ENCODE measurements at places on chromosomes 7 and 10.

DNA sequence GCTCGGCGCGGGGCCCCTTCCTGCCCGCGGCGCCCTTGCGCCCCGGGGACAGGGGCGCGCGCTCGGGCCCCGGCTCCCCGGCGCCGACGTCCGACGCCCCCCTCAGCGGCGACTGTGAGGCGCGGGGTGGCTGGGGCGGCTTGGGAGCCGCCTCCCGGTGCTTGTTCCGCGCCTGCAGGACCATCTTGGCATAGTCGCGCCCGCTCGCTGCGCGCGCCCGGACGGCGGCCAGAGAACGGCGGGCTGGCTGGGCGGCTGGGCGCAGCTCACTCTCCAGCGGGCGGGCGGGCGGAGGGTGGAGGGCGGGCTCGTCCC, at the start of gene DPY19L1:
TSS of gene DPY19L1 (minus strand) at position 275 of the 315 bp plus-strand sequence. CDS start at position 184, 91 bp downstream.
- DNase-seq: no peak

- no peak for DNase-seq
These were observed at the start of gene C10orf53 for GRCh38 chr10:49679480-49679893. Gene C10orf53 (plus strand): TSS chr10:49679651. CDS start chr10:49679698, 47 bp downstream.

- no peak for DNase-seq
These were observed 33.9 kb upstream of the SP4 start for GRCh38 chr7:21393937-21394336.

DNA sequence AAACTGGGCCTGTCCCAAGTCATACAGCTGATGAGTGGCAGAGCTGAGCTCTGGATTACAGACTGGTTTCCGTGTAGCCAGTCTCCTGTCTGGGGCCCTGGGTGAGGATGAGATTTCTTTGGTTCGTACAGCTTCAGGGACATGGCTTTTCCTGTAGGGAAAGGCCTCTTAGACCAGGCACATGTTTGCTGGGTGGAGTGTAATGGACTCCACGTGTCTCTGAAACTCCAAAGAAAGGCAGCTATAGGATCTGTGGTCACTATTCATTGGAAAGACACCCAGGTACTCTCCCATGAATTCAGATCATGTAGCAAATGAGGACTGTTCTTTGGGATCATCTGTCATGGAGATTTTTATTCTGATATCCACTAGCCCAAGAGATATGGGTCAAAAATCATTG, 2.4 kb downstream of the HABP2 start:
- DNase-seq: no peak

GRCh38 chr10:87930934-87931835, 67.8 kb downstream of the PTEN start:
- no peak for DNase-seq

DNA sequence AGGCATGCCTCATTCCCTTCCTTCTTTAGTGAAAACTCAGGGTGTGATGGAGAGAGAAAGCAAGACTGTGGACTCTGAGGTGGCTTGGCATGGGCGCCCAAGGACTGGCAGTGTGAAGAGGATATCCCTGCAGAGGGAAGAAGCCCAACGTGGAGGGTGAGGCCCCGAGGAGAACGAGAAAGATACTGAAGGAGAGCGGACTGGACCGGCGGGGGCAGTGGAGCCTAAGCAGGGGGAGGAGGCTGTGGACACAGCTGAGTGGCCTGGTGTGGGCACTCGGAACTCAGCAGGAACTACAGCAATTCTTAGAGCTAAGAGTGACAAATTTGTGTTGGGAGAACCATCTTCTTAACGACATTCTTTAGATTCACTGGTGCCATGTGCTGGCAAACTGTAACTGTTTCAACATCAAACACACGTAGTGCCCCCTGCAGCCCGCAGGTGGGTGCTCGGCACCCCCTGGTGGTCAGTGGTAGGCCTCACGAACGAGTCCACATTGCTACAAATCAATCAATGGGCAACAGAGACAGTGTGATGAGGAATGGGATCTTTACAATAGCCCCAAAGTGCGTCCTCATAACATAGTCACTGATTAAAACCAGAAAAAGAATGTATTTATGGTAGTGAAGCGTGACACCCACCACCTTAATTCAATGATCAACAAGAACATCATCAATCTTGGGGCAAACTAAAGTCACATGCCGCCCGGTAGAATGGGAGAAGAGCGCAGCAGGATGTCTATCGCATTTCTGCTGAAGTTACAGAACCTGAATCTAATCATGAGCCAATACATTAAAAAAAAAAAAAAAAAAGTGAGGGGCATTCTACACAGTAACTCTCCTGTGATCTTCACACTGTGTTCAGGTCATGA, 2.0 kb upstream of the SFTPA1 start:
- peak; percentile 24 for DNase-seq

DNA sequence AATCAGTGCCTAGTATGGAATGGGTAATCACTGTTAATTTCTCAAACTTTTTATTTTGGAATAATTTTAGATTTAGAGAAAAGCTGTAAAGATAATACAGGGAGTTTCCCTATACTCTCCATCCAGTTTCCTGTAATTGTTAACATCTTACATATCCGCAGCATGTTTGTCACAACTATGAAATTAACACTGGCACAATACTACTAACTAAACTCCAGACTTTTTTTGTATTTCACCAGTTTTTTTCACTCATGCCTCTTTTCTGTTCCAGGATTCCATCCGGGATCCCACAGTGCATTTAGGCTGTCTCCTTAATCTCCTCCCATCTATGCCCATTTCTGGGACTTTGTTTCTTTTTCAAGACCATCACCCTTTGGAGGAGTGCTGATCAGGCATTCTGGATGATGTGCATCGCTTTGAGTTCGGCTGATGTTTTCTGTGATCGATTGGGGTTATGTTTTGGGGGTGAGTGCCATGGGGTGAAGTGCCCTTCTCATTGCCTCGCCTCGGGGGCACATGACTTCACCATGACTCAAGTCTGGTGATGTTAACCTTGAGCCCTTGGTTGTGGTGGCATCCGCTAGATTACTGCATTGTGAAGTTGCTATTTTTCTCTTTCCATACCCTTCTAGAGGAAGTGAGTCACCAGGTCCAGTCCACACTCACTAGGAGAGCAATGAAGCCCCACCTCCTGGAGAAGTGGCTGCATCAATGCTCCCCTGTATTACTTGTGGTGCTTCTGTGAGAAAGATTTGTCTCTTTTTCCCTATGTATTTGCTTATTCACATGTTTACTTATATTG, 43.9 kb upstream of the GRB10 start:
- DNase-seq: no peak

DNA sequence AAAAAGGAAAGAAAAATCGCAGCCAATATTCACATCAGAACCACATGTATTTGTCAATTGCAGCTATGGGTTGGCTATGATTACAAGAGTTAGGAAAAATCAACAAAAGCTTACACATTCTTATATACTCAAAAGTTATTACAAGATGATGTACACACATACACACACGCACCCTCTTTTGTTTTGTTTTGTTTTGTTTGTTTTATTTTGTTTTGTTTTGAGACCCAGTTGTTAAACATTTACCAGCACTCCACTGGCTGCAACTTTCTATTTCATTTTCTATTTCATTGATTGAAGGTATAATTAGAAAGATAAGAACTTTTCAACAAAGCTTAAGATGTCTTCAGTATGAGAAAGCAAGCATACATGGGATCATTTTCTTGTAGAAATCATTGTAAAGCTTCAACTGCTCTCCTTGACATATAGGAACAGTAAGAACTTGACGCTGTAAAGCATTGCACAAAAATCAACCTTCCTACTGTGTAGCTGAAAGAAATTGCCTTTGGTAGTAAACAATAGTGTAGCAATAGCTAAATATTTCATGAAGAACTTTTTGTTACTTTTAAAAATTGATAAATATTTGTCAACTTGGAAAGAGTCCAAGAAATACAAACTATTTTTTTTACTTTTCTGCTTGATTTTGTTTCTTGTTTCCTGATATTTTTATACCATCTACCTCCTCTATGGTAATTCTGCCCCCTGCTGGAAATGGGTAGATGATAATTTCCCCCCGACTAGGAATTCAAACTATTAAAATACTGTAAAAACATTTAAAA, 205.9 kb downstream of the MBL2 start:
- DNase-seq: peak; percentile 4

DNA sequence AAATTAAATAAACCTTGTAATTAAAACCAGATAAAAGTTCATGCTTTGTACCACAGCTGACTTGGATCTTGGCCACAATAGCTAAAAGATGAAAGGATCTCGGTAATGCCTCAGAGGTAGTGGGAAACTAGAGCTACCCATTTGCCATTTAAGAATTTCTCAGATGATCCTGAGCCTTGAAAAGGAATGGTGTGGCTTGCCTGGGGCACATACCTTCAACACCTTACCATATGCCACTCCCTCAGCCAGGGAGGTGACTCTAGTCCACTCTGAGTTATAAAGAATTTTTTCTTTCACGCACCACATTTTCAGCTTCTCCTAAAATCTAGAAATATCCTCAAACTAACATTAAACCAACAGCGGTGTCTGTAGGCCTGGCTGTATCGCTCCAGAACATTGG, 516.3 kb upstream of the TEX47 start:
- DNase-seq: no peak

- DNase-seq: no peak
These were observed 129.2 kb downstream of the BAMBI start for GRCh38 chr10:28806488-28806941.

- no peak for DNase-seq
These were observed 272.8 kb upstream of the TCERG1L start for GRCh38 chr10:131584287-131584686.

DNA sequence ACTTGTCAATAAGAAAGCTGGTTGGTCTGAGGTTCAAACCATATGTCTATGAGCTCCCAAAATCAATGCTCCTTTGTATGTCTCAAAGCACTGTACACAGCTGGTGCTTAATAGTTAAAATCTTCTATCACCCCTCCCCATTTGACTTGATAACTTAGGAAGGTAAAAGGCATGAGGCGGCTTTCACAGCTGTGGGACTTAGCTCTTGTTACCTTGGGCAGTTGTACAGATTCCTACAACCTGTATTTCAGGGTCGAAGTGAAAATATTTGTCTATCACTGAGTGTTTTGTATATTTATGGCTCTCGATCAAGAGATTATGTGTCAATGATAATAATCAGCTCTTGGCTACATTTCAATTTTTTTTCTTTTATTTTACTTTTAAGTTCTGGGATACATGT, 992 bp upstream of the KIFBP start:
- no peak for DNase-seq

DNA sequence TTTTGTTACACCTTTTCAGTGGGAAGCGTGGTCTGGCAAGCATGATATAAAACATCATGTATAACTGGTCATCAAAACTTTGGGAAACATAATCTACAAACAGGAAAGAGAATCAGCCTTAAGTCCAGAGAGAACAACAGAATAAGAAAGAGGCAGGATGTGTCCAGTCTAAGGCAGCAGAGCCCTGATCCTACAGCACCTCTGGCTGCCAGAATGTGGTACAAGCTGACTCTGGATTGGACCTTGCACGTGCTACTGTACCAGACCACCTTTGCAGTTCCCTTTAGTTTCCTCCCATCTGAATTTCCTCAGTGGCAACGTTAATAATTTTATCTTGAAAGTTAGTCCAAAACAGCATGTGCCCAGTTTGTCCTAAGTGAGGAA, 824.6 kb upstream of the IGFBP3 start:
- DNase-seq: no peak

DNA sequence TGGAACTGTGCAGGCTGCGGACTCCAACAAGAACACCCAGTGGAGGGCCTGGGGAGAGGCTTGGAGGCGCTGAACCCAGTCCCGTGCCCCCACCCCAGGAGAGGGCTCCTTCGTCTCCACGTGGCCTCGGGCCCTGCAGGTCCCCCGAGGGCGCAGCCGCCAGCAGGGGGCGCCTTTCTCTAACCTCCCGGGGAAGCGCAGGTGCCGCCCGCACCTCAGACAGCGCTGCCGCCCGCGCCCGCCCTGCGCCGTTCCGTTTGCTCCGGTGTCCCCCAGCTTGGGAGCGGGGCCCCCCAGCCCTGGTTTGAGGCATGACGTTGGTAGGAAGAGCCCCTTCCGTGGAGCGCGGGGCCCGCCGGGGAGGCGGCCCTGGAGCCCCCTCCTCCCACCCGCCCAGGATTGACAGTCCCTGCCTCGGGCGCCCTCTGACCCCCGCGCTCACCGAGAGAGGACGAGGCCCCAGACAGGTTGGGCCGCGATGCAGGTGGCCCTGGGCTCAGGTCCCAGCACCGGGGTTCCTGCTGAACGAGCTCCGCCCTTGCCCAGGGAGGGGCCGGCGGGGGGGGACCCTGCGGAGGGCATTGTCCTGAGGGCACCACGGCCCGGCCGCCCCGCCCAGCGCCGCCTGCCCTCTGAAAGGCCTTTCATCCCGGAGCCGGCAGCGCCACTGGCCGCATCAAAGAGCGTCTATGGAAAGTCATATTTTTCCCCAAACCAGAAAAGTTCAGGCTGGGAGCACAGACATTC, 42.8 kb downstream of the FOXL3 start:
- peak; percentile 97 for DNase-seq

DNA sequence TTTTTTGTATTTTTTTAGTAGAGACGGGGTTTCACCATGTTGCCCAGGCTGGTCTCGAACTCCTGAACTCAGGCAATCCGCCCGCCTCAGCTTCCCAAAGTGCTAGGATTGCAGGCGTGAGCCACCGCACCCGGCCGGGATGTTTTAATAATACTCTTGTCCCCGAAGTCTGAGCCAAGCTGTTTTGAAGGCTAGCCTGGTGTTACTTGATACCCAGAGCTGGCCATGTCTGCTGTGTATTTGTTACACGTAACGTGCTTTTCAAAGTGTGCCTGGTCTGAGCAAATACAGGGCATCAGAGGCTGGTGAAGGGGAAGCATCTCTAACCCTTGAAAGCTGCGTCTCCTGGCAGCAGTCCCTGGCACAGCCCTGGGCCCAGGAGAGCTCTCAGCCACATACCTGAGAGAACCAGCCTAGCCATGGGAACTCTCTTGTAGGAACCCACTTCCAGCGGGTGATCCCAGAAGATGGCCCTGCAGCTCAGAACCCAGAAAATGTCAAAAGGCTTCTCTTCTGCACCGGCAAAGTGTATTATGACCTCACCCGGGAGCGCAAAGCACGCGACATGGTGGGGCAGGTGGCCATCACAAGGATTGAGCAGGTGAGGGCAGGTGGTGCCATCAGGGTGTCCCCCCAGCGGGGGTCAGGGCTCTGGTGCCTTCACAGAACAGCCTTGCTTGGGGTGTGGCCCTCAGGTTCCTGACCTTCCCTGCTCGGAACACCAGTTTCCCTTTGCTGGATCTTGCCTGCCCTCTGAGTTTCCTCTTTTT, 41.7 kb upstream of the ZMIZ2 start:
- DNase-seq: no peak

DNA sequence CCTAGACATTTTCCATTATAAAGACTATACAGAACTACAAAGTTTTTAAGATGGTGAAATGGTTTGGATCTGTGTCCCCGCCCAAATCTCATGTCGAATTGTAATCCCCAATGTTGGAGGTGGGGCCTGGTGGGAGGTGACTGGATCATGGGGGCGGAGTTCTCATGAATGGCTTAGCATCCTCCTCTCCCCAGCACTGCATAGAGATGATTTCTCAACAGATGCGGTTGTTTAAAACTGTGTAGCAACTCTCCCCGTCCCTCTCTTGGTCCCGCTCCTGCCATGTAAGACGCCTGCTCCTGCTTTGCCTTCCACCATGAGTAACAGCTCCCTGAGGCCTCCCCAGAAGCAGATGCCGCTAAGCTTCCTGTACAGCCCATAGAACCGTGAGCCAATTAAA, 1.6 kb downstream of the FAM133B start:
- DNase-seq: no peak
